ENCODE measurements at places on chromosomes 6 and 20. TPM values are rescaled to one million over a fixed set of nuclear protein-coding genes. Genes with fewer than 3 reads are reported as not detected.
A peak's percentile ranks its signal among the peaks of the same experiment; 100 is the strongest.

DNA sequence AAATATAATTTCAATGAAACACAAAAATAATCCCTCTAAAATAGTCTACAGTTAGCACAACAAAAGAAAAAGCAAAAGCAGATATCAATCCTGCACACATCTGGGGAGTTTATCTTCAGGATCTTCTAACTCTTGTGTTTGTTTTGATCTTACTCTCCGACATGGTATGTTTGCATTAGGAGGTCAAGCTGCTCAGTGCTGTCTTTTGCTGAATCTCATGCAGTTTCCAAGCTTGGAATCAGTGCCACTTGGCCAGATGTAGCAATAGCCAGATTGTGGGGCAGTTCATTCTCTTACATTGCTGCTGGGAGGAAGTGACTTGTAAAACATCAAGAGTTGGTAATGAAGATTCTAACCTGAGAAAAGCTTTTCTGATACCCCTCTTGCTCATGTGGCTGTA lies 29.5 kb downstream of the RIOK1 start:
- DNase-seq = no peak

GRCh38 chr6:127341471-127342202 lies 1.8 kb downstream of the ECHDC1 start:
- DNase-seq = peak; percentile 12

- DNase-seq = no peak
These were observed 146.8 kb downstream of the LAMA2 start for GRCh38 chr6:129029778-129030177.

DNA sequence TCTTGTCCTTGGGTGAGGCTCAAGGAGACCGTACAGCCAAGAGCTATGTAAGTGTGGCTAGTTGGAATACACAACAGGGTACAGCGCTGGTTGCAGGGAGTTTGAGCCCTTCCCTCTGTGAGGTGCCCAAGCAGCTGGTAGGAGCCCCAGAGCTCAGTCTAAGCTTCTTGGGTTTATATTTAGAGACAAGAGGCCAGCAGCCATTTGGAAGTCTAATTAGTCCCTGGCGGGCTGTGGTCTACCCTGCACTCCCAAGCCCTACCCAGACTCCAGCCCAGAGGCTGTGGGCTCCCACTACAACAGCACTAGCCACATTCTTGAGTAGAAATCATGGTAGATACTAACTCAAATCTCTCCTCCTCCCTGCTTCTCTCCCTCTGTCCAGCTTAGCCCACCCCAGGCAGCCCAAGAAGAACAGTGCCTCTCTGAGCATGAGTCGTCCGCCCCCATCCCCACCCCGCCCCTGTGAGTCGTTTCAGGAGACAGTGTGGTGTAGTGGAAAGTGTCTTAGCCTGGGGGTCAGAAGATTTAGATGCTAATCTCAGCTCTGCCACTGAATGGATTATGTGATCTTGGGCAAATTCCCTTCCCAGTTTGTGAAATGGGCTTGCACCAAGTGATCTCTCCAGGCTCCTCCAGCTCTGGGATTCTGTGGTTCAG lies 37.8 kb downstream of the EIF2S2 start:
- no peak for DNase-seq

DNA sequence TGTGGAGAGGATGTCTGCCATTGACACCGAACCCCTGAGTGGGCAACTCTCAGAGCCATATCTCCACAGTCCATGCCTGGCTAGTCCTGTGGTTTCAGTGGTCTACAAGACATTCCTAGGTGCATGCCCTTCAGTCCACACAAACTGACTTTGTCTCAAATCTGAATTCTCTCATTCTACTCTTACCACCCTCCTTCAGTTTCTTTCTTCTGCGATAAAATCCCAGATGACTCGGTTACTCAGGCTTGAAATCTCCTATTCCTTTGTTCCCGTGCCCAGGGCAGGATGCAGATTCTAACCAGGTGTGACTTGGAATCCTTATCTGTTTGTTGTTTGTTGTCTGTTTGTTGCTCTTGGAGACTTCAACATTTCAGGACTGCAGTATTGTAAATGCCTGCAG lies 9.3 kb downstream of the CDS2 start:
- DNase-seq = no peak

- no peak for DNase-seq
These were observed 38.3 kb downstream of the SNX3 start for GRCh38 chr6:108222504-108222903.

The C6orf58 gene
- not detected for total RNA-seq

The THBS2 gene
- total RNA-seq = not detected

The CEP250 gene
- 19.2 TPM for total RNA-seq

The PBOV1 gene
- not detected for total RNA-seq
